ENCODE measurements at places on chromosomes 5 and 9.

- DNase-seq: no peak
These were observed 88.3 kb downstream of the MTAP start for GRCh38 chr9:21890696-21891095.

- DNase-seq: no peak
These were observed 13.3 kb downstream of the MYOZ3 start for GRCh38 chr5:150674341-150674821.

DNA sequence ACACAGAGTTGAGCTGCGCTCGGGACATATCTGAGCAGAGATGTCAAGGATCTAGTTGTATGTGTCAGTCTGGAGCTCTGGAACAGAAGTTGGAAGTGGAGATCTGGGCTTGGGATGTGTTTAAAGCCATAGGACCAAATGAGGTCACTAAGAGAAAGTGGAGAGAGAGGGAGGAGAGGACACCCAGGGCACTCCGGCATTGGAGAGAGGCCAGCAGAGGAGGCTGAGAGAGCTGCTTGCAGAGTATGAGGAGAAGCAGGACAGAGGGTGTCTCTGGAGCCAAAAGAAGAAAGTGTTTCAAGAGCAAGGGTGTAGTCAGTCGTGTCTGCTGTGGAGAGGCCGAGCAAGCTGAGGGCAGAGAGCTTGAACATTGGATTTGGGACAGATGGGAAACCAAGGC is 34.7 kb downstream of the ARHGEF37 start:
- no peak for DNase-seq

DNA sequence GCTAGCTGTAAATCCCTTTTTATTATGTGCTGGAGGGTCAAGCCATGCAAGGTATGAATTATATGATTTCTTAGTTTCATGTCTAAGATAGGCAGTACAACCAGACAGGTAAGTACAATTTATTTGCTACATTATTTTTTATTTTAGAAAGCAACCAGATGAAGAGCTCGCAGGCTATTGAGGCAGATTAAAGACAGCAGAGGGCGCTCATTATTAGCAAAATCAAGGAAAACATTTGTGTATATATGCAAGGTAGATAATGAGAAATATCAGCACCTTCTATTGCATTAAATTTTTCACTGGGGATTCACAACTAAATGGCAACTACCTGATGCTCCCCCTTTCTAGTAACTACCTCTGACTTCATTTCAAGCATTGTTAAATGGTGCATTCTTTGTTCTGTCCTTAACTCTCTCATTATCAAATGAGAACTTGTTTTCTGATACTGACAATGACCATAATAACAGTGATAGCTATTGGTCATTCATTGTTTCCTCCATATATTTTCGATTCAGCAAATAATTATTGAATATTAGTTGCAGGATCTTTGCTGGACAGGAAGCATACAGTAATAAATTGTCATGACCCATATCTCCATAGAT is 8.6 kb downstream of the SCGB3A2 start:
- DNase-seq: no peak

GRCh38 chr9:103978396-103978795 is 115.7 kb upstream of the SMC2 start:
- no peak for DNase-seq

DNA sequence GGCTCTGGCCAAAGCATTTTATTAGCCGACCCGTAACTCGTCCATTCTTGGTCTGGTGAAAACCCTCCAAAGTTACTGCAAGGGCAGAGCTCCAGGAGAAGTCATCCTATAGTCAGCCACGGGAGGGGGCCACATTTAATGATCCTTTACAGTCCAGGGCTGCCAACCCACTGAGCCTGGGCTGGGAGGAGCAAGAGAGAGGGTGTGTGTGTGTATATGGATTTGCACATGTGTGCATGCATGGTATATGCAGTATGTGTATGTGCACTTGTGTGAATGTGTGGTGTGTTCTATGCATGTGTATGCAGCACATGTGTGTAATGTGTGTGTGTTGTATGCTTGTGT is 4.2 kb upstream of the RASGEF1C start:
- DNase-seq: no peak

GRCh38 chr9:106758911-106759310 is 104.1 kb upstream of the ZNF462 start:
- no peak for DNase-seq

DNA sequence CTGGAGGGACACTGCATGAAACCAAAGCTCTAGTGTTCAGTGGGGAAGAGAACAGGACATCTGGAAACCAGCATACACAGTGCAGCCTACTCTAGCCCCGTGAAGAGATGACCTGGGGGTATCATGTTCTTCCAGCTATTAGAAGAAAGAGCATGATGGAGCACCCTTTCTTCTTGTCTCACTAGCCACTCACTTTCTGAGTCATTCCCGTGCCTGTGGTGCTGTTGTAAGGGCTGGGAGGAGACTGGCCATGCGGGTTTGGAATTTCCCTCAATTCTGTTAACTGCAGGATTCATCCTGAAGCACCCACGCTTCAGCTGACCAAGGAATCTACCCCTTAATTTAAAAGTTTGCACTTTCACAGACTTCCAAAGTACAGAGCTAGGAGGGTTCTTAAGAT is 137.0 kb downstream of the COL23A1 start:
- DNase-seq: no peak

Measured in stimulated activated CD8-positive, alpha-beta memory T cell treated with anti-CD3 and anti-CD28 coated beads, Interleukin-4, amount 100 ng/mL, for 4 hours (primary cell).